ENCODE measurements at places on chromosomes 12 and 14.

DNA sequence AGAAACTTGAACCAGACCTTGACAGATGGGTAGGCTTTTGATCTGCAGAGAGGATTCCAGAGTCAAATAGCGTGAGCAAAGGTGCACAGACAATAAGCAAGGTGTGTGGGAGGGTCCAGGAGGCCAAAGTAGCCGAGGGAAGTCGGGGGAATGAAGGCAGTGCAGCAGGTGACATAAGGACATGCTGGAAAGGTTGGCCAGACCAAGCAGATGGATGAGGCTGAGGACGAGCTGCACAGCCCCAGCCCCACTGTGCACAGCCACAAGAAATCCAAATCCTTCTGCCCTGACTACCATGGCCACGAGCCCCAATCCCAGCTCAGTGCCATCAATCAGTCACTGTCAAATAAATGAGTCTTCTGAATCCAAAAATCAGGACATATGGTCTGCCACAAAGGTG is 5.4 kb downstream of the TTC7B start:
- no peak for DNase-seq

GRCh38 chr14:103022685-103023044 is 34.7 kb downstream of the CDC42BPB start:
- no peak for DNase-seq

GRCh38 chr14:50379563-50379962 is 17.1 kb downstream of the CDKL1 start:
- DNase-seq = no peak

DNA sequence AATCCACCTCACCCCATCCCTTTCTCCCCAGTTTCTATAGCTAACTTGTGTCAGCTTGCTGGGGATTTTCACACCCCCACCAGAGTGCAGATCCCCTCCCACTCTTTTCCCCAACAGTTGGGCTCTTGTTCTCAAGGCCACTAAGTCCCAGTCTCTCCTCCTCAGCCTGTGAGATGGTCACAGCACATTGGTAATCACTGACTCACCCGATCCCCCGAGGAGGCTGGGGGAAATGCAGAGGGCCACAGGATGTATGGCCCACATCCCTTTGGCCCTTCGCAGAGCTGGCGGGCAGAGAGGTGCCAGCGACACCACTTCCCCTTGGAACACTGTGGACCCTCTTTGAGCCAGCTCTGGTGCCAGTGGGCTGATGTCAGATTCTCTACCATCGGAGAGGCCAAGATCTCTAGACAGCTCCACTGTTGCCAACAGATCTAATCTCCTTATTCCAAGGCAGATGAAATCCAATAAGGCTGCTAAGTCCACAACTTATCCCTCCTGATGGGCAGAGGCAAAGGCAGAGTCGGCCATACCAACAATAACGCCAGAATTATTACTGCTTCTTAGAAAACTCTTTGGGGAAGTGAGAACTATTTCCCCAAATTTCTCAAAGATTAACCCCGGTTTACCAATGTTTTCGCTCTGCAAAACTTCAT is 1.6 kb downstream of the FMNL3 start:
- peak; percentile 21 for DNase-seq

DNA sequence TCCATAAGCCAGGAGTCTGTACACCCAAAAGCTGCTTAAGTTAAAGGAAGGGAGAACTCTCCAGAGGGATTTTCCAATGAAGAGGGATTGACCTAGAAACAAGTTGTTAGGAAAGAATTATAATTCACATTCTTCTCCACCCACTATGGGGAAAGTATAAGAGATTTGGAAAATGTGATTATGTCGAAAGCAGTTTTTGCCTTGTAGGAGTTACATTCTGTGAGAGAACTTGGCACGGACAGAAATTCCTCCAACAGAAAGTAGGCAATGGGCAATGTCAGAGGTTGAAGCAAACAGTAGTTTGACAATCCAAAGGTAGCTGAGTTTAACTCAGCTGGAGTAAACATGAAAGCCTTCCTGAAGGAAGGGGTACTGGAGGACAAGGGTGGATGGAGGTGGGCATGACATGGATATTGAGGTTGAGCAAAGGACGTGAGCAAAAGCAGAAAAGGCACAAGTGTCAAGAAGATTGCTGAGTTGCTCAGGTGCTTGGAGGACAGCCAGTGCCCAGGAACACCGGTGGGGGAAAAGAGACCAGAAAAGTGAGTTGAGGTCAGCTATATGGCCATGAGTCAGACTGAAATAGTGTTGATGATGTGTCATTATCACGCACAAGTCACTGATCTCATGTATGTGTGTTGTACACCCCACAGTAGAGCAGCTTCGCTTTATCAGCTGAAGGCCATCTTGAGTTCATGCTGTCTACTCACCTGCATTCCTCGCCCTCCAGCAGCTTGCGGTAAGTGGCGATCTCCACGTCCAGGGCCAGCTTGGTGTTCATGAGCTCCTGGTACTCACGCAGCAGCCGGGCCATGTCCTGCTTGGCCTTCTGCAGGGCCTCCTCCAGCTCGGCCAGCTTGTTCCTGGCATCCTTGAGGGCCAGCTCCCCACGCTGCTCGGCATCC is 4.0 kb downstream of the KRT5 start:
- no peak for DNase-seq

GRCh38 chr12:76649099-76649498 is 89.5 kb upstream of the OSBPL8 start:
- DNase-seq = no peak

DNA sequence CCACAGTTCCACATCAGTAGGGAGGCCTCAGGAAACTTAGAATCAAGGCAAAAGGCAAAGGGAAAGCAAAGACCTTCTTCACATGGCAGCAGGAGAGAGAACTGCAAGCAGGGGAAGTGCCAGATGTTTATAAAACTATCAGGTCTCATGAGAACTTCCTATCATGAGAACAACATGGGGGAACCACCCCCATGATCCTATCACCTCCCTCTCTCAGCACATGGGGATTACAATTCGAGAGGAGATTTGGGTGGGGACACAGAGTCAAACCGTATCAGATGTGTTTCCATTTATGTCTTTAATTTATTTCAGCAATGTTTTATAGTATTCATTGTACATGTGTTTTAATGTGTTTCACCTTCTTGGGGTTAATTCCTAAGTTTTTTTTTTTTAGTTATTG is 25.8 kb downstream of the METAP2 start:
- no peak for DNase-seq

GRCh38 chr12:105677672-105678071 is 347.2 kb downstream of the C12orf75 start:
- no peak for DNase-seq

DNA sequence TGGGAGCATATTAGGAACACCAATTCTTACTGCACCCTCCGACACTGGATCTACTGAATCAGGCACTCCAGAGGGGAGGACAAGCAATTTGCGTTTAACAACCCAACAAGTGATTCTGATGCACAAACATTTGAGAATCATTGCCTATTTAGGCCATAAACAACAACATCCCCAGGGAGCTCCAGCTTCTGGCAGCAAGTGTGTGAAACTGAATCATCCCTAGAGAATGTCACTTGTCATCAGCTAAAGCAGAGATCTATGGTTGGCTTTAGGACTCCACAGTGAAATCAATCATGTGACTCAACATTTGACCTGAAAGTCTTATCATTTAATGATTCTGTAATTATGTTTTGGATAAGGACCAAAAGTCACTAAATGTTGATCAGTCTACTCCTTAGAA is 505.0 kb upstream of the FLRT2 start:
- no peak for DNase-seq

- no peak for DNase-seq
Measured at GRCh38 chr12:20494851-20495250, 126.5 kb downstream of the PDE3A start.

DNA sequence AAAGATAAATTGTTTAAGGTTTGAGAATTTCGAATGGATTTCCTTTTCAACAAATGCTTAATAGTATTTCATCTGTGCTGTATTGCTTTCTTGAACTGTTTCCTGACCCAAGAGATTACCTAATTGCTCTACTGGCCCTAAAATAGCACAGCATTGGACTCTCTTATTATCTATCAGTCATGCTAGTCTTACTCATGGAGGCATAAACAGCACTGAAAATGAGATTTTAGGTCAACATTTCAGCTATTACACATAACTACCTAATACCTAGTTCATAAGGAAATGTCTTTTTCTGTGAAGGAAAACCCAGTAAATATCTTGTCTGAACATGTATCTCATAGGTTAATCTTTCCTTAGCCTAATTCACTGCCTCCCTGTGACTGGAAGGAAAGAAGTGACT is 4.3 kb upstream of the ABCD2 start:
- DNase-seq = no peak

DNA sequence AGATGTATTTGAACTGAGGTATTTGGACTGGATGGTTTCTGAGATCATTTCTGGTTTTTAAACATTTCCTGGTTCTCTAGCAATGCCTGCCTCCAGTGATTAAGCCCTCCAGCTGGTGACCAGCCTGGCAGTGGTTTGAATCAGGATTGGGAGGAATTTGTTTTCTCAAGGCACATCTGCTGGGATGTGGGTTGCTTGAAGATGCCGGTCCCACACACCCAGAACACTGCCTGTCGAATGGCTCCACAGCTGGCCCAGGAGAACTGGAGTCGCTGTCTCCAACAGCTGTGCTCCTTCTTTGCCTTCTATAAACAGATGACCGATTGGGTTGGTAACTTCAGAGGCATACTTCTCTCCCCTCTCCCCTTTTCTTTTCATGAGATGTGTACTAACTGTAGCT is 258.0 kb upstream of the DDHD1 start:
- no peak for DNase-seq

DNA sequence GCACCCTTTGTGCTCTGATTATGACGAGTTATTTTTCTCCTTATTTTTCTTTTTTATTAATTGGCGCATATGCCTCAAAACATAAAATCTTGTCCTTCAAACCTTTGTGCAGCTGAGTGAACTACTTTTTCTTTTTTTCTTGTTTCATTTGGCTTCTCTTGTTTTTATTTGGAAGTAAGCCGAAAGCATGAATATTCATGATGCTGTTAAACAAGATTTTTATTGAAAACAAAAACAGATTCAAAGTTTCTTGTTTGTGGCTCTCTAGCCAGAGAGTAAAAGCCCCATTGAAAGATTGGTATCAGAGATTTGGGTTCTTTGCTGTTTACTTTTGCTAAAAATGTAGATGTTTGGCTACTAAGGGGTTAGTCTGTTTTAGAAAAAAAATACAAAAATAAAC is 183.8 kb downstream of the TMEM132C start:
- no peak for DNase-seq

DNA sequence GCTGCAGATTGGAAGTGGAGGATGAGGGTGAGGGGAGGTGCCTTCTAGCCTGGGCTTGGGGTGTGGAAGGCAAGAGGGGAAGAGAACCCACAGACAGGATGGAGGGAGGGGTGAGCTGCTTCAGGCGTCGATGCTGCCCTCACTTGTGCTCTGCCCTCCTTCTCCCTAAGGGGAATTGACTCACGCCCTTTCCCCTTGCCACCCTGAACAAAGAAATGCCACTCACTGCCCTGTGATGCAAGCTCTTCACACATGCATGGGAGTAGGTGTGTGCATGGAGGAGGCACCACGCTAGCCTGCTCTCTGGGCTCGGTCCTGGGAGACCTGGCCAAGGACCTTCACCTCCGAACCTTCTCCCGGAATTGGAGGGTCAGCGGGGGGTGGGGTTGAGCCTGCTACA is 35.7 kb upstream of the PRMT8 start:
- no peak for DNase-seq

- DNase-seq = no peak
Measured at GRCh38 chr12:28035500-28035899, 63.0 kb upstream of the PTHLH start.

GRCh38 chr12:1288333-1288732 is 297.3 kb downstream of the ERC1 start:
- DNase-seq = no peak

GRCh38 chr14:32727832-32728231 is 210.8 kb upstream of the NPAS3 start:
- no peak for DNase-seq

GRCh38 chr12:88522961-88523360 is 57.3 kb downstream of the KITLG start:
- DNase-seq = no peak

GRCh38 chr14:86823581-86823980 is 1169.4 kb downstream of the GALC start:
- DNase-seq = no peak

DNA sequence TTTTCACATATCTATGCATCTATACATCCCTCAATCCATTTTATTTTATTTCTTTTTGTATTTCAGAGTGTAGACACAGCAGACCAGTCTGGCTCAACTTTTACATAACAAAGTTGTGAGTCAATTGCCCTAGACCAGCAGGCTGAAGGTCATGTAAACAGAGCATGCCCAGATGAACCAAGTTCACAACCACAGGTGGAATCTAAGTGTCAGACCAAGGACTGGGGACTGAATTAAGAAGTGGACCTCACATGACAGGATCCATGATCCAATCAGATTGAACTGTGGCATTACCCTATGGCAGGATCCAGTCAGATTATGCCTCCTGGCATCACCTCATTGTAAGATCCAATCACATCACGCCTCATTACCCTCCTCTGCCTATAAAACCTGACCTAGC is 455.8 kb downstream of the SOX5 start:
- DNase-seq = no peak

DNA sequence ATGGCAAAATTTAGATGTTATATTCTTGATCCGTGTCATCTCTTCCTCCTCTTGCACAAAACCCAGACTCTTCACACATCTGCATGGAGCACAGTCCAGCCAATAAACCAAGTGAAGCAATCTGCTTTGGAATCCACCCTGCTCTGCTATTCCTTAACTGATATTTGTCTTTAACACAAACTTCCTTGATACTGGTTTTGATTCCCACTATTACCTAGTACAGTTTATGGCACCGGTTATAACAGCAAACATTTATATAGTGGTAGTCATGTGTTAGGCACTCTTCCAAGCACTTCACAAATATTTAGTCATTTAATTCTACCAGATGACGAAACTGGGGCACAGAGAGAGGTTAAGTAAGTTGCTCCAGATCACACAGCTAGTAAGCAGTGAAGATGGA is 12.5 kb downstream of the STYK1 start:
- DNase-seq = no peak

GRCh38 chr12:113062502-113063395 is 6.2 kb downstream of the DTX1 start:
- no peak for DNase-seq

Data from activated CD4-positive, alpha-beta T cell treated with anti-CD3 and anti-CD28 coated beads for 4 hours (primary cell).